GF-D8 (cell line): ENCODE measurements at places on chromosomes 3 and 15.

- no peak for DNase-seq
These were observed 157.7 kb downstream of the THSD4 start for GRCh38 chr15:71272932-71273331.

- no peak for DNase-seq
These were observed 280.9 kb upstream of the KCNMB2 start for GRCh38 chr3:178255315-178255714.

- DNase-seq, result no peak
These were observed 239.9 kb upstream of the LRTM1 start for GRCh38 chr3:55167586-55168317.

DNA sequence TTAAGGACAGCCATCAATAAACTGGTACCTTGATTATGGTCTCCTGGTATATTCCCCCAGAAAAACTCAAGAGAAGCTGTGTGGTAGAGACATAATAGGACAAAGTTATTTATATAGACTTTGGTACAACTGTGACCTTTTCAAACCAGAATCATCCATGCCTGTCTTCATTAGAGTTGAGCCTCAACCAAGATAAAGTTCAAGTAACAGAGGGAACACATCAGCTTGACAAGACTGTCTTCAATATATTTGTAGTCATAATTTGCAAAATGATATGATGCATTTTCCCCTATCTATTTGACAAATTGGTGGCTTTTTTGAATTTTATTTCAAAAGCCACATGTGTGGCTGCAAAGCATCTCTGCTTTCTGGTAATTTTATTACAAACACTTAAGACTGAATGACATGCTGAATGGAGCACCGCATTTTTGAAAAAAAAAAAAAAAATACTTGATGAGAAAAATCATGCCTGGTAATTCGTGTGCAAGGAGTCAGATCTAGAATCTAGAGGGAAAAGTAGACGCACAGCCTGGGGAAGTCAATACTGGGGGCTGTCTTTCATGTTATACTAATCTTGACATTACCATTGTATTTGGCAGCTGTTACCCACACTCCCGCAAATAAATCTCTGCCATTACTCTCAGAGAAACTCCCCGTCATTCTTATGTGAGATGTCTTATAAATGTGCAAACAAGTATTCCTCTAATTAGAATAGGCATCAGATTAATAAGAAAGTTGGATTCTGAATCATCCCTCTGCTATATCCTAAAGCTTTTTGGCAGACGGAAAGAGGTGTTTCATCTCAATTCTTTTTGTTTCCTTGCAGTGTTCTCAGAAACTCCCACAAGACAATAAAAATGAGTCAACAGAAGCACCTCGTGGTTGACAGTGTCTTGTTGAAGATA lies 554.8 kb upstream of the CBLB start:
- DNase-seq, result no peak

- no peak for DNase-seq
These were observed 12.0 kb upstream of the COL8A1 start for GRCh38 chr3:99626417-99626788.

DNA sequence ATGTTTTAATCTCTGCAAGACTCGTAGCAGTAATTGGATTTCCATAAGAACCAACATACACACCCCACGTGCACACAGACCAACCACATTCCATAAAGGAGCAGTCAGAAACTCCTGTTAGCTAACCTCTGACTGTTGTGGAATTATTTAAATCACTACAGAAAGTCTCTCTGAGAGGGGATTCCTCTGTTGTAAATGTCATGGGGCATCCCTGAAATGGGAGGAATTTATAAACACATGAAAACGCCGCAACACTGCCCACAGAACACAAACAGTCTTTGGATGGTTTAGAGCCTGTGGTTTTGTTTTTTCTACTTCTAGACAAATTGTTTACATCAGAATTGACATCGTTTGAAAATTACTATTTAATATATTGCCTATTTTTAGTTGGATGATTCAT lies 740.1 kb upstream of the GRM7 start:
- DNase-seq, result no peak

- no peak for DNase-seq
These were observed 172.7 kb downstream of the ZBTB20 start for GRCh38 chr3:114974387-114974786.

DNA sequence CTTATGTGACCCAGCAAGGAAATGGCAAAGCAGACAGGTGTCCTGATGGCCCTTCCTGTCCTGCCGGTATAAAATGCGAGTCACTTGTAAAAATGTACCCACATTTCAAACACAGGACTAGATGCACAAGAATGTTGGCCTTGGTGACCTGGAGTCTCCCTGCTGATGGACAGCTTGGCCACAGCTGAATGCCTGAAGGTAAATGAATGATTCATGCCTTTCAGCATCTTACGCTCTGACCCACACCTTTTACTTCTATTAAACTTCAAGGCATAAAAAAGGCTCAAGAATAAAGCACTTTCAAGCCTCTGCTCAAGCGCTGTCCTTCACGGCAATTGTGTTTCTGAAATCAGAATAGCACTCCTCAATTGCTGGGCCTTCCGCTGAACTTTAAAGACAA lies 228.0 kb upstream of the SLCO3A1 start:
- DNase-seq, result no peak

DNA sequence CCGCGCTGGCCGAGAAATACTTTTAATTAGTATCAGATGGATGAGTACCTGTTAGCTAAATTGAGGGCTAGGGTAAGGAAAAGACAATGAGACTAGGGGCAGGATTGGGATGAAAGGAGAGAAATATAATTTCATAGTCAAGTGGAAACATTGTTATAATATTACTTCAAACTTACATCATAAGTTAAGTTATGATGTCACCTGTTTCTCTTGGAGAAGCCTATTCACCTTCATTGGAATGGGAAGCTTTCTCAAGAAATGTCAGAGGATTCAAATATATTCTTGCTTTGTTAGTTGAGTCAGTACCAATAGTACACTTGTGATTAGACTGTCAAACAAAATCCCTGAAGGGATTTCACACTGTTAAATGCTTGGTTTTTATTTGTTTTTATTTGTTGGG lies 116.2 kb downstream of the NEO1 start:
- DNase-seq, result no peak

- DNase-seq, result no peak
These were observed 68.5 kb upstream of the PLCL2 start for GRCh38 chr3:16816048-16816780.

- no peak for DNase-seq
These were observed 48.4 kb downstream of the HES1 start for GRCh38 chr3:194184265-194184751.

- DNase-seq, result no peak
These were observed 39.3 kb downstream of the EDEM1 start for GRCh38 chr3:5226783-5227182.

DNA sequence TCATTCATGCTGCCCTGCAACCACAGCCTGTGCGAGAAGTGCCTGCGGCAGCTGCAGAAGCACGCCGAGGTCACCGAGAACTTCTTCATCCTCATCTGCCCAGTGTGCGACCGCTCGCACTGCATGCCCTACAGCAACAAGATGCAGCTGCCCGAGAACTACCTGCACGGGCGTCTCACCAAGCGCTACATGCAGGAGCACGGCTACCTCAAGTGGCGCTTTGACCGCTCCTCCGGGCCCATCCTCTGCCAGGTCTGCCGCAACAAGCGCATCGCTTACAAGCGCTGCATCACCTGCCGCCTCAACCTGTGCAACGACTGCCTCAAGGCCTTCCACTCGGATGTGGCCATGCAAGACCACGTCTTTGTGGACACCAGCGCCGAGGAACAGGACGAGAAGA lies 4.7 kb downstream of the TRIM42 start:
- DNase-seq, result no peak

- DNase-seq, result no peak
These were observed 42.3 kb upstream of the CORO2B start for GRCh38 chr15:68536331-68537095.

DNA sequence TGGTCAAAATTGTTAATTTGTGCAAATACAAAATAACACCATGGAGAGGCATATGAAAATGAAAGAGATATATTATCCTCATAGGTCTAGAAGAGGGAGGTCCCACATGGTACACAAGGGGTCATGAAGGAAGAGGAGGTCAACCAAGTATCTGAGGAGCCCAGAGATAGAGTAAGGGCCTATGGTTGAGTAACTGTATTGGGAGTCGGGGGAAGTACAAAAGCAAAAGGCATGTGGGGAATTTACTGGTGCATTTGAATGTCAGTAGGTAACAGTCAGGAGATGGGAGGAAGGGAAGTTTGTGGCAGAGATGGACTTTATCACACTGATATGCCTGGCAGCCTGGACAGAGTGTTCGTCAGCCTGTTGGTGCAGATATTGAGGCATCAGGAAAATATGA lies 1113.7 kb downstream of the OTOL1 start:
- DNase-seq, result no peak

DNA sequence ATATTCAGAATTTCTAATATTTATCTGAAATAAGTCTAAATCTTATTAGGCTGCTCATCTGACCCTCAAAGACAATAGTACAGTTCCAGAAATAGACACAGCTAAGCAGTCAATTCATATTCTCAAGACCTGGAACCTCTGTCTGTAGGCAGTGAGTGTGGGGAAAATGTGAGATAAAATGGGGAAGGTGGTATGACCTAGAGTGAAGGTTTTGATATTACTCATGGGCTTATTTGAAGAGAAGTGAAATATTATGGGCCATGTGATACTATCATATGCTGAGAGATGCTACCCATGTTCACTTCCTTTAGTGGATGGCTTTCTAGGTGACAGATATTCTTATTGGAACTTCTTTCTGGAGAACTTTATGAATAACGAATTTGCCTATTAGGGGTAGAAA lies 33.5 kb downstream of the TGFBR2 start:
- DNase-seq, result no peak

DNA sequence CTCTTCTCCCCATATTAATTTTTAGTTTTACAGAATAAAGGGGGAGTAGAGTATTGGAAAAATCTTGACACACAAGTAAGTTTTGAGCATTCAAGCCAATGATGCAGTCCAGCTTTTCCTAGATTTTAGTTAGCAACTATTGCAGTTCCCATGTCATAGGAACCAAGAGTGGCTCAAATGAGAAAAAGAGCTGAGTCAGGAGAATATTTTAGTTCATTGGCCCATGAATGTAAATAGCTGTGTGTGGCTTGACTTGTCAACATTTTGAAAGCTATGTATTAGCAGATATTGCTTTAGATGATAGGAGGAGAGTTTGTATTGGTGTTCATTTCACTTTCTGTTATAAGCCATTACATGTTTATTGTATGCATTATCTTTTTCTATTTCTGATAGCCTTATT lies 853.7 kb downstream of the PLOD2 start:
- DNase-seq, result no peak

- peak; percentile 77 for DNase-seq
These were observed 65.4 kb downstream of the RPN1 start for GRCh38 chr3:128585189-128585588.

DNA sequence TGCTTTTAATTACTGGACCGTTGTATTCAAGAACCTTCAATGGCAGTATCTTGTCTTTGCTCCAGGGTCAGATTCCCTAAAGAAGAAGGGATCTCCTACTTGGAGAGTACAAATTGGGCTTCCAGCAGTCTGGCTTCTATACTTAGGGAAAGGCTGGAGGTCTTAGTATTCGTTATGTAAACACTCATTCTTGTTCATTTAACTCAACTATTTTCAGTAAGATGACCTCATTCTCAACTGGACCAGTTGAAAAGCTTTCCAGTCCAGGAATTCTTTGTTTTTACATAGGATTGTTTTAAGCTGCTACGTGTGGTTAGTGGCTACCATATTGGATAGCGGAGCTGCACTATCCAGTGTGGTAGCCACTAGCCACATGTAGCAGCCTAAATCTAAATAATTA lies 4.6 kb downstream of the SENP5 start:
- DNase-seq, result no peak

- no peak for DNase-seq
These were observed 106.6 kb downstream of the ARPP21 start for GRCh38 chr3:35745802-35746484.

DNA sequence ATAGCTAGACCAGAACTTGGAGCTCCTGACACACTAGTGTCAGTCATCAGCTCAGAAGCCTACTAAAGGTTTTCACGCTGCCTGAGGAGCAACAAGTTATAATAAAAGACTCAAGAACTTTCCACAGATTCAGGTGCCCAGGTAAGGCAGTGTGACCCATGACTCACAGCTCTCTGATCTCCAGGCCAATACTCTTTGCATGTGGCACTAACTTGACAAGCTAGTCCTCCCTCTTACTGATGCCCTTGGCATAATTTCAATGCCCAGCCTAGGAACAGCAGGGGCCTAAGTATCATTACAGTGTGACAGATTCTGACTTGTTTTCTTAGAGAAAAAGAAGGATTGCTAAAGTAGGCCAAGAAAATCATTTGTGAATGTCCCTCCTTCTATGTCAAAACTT lies 38.4 kb downstream of the MEIS2 start:
- DNase-seq, result no peak

- no peak for DNase-seq
These were observed 31.4 kb downstream of the RNF111 start for GRCh38 chr15:59018833-59019232.

DNA sequence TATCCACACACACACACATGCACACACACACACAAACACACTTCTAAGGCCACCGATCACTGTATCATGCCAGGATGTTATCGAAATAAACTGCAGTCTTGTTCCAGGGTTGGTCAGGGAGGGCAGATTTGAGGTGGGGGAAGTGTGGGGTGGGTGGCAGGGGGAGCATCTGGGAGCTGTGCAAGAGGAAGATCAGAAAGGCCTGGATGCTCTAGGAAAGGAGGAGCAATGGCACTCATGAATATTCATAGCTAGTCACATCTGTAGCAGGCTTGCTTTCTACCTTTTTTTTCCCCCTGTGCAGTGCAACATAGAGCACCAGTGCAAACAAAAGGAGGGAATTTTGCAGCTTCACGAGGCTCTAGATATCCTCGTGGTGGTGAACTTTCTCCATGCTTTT lies 84.9 kb downstream of the MEIS2 start:
- DNase-seq, result no peak

- DNase-seq, result no peak
These were observed 192.1 kb upstream of the EOMES start for GRCh38 chr3:27914199-27914598.

DNA sequence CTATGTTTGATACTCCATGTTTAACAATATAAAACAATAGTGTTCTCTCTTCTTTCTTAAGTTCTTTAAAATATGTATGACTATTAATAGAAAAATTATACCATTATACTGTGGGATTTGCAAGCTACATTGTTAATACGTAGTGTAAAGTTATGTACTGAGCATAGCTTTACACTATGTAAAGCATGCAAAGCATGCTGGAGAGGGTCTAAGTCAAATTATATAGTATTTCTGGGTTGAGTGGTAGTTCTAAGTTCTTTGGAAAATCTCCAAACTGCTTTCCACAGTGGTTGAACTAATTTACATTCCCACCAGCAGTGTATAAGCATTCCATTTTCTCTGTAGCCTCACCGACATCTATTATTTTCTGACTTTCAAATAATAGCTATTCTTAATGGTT lies 253.0 kb downstream of the RAP2B start:
- DNase-seq, result no peak
